ENCODE measurements at places on chromosomes 13 and 19.

DNA sequence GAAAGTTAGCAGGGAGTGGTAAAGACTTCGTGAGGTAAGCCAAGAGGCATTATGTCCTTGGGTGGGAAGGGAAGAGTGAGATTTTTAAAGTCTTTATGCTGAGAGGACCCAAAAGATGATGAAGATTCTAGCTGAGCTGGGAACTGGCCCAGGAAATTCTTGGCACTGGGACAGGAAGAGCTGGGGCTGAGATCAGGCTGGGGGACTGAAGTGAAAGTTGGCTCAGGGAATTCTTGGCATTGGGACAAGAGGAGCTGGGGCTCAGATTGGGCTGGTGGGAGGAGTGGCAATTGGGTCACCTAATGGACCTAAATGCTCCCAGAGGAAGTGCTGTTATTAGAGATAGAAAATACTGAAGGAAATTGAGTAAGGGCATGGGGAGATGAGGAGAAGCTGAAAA is 8.8 kb downstream of the SCEL start:
- peak; percentile 77 for DNase-seq

- DNase-seq: no peak
These were observed 117.9 kb downstream of the URI1 start for GRCh38 chr19:30059741-30060457.

DNA sequence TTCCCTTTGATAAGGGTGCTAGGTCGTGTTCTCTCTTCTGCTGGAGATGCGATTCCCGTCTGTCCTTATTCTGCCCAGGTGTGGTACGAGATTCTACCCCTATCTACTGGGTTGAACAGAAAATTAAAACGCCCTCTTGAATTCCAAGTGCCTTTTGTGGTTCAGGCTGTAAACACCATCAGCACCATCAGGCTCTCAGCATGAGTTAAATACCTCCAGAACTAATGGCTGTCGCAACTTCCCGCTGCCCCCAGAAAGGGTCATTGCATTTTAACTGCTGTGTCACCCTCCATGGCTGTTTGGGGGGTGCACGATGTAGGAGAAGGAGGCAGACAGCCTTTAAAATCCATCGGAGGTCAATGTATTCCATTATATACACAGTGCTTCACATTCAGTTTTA is 177.4 kb downstream of the OXGR1 start:
- no peak for DNase-seq

GRCh38 chr13:109880371-109881346 is 94.3 kb upstream of the IRS2 start:
- no peak for DNase-seq

DNA sequence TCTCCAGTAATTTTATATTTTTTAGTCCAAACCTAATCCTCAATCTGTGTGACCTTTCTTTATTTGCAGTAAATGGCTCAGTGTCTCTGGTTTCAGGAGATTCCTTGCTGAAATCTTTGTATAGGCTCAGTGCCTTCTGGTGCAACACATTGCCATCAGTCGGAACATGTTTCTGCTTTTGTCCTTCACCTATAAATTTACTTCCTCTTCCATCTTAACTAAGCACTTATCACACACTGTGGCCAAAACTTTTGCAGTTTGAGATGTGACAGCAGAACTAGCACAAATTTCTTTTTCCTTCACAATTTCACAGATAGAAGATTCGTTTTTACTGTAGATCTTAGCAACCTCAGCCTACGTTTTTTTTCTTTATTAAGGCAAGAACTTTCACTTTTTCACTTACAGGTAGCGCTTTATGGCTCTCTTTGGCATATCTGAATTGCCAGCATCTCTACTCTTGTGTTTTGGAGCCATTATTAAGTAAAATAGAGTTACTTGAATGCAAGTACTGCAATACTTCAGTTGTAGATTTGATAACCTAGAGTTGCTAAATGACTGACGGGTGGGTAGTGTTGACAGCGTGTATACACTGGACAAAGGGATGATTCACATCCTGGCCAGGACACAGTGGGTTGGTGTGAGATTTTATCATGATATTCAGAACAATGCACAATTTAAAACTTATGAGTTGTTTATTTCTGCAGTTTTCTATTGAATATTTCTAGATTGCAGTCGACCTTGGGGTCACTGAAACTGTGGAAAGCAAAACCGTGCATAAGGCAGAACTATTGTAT is 44.3 kb downstream of the NDFIP2 start:
- no peak for DNase-seq

- peak; percentile 61 for DNase-seq
These were observed 7.1 kb upstream of the PNMA8A start for GRCh38 chr19:46478356-46478986.

DNA sequence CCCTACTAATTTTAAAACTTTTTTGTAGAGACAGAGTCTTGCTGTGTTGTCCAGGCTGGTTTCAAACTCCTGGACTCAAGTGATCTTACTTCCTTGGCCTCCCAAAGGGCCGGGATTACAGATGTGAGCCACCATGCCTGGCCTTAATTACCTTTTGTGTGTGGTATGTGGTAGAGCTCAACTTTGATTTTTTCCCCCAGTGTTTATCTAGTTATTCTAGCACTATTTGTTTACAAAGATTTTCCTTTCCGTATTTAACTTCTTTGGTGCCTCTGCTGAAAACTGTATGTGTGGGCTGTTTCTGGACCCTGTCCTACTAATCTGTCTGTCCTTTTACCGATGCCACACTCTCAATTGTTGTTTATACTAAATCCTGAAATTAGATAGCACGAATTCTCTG is 9.4 kb upstream of the ERCC5 start:
- no peak for DNase-seq

DNA sequence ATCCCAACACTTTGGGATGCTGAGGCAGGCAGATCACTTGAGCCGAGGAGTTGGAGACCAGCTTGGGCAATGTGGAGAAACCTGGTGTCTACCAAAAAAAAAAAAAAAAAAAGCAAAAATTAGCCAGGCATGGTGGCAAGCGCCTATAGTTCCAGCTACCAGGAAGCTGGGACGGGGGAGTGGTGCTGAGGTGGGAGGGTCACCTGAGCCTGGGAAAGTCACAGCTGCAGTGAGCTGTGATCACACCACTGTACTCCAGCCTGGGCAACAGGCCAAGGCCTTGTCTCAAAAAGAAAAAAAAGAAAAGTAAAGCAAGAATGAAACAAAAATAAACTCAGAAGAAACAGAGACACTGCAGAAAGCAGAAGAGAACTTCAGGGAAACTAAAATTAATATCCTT is 31.6 kb downstream of the MTRF1 start:
- peak; percentile 45 for DNase-seq

DNA sequence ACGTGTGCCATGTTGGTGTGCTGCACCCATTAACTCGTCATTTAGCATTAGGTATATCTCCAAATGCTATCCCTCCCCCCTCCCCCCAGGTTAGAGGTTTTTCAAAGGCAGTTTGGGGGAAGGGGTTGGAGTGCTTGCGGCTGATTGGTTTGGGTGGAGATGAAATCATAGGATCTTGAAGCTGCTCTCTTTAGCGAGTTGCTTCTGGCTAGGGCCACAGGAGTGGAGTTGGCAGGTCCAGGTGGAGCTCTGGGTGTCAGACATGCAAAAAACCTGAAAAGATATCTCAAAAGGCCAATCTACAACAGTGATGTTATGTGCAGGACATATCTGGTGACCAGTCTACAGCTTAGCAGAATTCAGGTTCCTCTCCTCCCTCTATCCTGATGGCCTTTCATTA is 32.6 kb upstream of the CXCL17 start:
- DNase-seq: no peak

GRCh38 chr13:76271728-76272232 is 614.4 kb downstream of the KCTD12 start:
- no peak for DNase-seq

DNA sequence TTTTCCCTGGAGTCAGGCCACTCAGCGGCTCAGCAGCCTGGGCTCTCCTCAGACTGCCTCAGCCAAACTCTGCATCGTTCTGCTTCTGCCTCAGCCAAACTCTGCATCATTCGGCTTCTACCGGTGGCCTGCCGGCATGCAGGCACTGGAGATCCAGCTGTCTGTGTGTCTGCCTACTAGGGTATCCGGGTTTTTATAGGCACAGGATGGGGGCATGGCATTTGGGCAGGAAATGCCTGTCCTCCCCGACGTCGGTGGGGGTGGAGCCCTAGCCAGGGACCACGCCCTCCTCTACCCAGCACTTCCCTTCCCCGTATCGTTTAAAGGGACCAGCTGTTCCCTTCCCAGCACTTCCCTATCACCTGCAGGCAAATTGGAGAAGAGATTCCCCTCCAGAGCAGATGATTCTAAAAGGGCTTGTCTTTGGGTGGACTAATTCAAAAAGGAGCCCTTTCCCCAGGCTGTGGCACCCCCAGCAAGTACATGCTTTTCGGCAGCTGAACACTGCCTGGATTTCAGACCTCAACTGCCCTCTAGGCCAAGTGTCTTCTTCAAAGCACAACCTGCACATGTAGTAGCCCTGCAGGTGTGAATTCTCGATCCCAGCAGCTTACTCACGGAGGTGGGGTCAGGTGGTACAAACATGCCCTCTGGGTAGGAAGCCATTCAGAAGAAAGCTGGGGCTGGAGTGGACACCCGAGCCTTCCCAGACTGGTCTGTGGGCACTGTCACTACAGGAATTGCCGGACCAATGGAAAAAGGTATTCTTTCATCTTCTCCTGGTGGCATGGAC is 25.4 kb upstream of the GPR12 start:
- no peak for DNase-seq

DNA sequence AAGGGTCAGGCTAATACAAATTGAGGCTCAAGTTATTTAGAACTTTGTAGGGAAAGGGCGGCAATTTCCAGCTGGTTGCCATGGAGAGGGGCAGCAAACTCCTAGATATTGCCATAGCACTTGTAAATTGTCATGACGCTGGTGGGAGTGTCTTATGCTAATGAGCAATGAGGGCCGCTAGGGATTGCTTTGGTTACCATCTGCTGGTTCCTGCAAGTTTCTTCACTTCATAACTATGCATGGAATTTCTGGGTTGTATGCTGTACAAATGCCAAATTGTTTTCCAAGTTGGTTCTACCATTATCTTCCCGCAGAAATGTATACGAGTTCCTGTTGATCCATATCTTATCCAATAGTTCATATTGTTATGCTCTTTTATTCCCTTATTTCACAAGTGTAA is 1339.4 kb downstream of the EFNB2 start:
- no peak for DNase-seq

DNA sequence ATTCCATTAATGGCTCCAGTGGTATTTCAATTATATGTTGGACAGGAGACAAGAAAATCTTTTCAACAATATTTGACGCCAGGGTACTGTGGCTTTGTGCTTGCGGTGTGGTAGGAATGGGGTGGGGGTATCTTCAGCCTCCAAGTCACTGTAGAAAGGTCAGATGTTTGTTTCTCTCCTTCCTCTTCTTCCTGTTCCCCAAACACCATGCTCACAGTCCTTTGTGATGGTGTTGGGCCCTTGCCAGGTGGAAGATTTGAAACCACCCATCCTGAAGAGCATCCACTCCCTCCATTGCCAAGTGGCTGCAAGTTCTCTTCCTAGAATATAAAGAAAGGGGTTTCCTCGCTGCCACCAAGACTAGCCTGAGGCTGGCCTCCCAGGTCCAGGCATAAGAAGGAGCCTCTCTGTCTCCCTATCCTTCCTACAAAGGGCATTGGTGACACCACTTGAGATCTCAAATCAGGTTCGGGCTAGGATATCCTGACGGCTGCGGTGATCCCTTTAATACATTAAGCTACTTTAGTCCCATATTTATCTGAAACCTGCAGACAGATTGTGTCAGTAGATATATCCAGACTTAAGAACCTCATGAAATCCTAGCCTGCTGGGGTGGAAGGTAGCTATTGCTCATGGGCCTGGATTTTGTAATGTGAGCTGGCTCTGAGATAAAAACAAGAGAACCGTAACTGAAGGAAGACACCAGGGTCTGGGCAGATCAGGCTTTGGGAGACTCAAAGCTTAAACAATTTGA is 64.3 kb upstream of the SIAH3 start:
- peak; percentile 63 for DNase-seq

GRCh38 chr13:79311386-79311785 is 94.7 kb downstream of the RBM26 start:
- DNase-seq: no peak

DNA sequence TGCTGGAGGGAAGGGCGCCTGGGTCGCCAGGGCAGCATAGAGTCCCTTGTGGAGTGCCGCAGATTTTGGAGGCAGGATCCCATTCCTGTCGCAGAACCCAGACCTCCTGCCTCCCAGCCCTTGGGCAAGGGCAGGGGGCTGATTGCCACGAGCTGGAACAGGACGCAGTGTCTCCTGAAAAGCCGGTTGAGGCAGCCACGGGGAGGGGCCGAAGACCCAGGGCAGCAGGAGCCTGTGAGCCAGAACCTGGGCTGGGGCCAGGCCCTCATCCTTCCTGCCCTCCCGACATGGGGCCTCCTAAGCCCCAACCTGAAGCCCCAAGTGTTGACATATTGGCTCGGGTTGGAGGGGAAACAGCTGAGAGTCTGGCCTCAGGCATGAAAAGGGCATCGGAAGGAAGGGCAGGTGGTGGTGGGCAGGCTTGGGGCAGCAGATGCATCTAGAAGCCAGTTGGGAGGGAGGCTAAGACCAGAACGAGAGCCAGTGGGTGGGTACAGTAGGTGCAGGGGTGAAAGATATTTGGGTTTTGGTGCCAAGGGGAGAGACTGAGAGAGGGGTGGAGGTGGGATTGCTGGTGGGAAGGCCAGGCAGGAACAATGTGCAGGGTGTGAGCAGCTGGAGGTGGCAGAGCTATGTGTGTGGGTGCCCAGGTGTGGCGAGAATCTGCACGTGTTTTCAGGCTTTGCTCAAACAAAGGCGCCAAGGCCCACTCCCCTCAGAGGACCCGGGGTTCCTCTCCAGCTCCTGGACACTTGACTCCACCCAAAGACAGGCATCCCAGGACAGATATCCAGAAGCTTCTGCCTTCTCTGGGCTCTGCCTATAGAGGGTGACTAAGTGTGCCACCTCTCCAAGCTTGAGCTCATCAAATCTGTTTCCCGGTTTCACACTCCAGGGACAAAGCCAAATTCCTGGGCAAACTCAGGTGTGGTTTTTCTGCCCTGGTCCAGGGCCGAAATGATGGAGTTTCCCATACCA is 1.4 kb upstream of the SBSN start:
- DNase-seq: no peak

DNA sequence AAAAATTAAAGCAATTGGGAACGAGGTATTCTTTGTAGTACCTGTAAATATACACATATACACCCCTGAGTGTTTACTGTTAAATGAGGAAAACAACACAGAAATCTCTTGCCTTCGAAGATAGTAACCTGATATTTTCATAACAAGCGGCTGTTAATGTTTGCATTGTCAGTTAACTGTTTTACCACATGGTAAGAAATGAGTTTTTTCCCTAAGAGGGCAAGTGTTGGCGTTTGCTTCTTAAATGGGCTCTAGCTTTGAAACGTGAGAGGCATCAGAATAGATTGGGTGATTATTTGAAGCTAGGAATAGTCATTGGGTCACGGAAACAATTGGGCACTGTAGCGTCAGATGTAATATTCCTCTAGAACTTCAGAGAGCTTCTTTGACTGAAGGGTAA is 22.0 kb upstream of the UPF3A start:
- no peak for DNase-seq

- DNase-seq: no peak
These were observed 2.5 kb upstream of the PPP5C start for GRCh38 chr19:46344363-46344762.

- no peak for DNase-seq
These were observed 1.2 kb upstream of the ATP1A3 start for GRCh38 chr19:41994994-41995958.

All from kidney (tissue), 22 donors.